Activated naive CD8-positive, alpha-beta T cell treated with anti-CD3 and anti-CD28 coated beads, Interleukin-2, amount 10 ng/mL, durations not matched to agents 7 days and 5 days (primary cell): ENCODE measurements at places on chromosomes 13 and 19.

GRCh38 chr13:85659493-85659892 is 139.7 kb downstream of the SLITRK6 start:
- DNase-seq, result no peak

DNA sequence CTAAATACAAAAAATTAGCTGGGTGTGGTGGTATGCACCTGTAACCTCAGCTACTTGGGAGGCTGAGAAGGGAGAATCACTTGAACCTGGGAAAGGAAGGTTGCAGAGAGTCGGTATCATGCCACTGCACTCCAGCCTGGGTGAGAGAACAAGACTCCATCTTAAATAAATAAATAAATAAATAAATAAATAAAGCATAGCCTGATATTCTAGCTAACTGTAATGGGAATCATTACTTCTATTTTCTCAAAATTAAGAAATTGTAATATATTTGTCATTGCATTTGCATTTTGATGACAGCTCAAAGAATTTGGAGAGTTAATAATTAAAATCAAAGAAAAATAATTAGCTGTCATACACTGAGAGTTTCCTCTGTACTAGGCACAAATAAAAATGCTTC is 561.1 kb downstream of the EFNB2 start:
- DNase-seq, result no peak

- no peak for DNase-seq
Observed at GRCh38 chr19:55079400-55080038, 3.9 kb downstream of the EPS8L1 start.

DNA sequence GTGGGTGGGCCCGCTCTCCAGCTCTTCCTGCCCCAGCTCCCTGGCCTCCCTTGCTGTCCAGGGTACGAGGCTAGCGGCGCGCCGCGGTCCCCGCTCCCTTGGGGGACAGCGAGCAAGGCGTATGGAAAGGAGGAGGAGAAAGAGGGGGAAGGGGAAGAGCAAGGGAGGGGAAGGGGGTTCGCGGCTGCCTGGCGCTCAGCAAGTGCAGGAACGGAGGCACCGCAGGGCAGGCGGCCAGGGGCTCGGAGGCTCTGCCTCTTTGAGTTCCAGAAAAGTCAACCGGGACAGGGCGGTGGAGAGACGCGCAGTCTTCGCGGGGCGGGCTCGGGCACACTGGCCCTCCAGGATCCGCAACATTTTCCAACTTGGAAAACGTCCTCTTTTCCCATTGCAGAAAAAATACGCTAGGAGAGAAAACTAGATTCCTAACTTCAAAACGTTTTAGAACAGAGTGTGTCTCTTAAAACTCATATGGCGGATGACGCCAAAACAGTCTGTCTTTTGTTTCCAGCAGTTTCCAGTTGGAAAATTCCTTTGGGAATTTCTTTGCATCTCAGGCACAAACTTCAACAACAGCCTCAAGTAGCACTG is 23.1 kb upstream of the TNFRSF19 start:
- no peak for DNase-seq

DNA sequence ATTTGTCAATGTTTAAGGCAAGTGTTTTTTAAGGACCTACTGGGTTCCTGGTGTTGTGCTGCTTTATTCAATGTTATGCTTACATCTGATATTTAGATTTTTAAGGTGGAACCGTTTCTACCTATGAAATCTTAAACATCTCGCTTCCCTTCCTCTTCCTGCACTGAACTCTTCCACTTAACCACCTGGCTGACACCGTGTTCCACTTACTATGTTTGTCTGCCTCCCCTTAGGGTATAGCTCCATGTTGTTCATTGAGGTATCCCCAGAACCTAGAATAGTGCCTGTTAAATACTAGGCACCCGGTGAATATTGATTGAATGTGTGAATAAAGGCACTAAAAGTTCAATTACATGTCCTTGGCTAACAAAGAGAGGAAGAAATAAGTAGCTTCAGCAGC is 104.9 kb downstream of the RNF17 start:
- DNase-seq, result no peak

DNA sequence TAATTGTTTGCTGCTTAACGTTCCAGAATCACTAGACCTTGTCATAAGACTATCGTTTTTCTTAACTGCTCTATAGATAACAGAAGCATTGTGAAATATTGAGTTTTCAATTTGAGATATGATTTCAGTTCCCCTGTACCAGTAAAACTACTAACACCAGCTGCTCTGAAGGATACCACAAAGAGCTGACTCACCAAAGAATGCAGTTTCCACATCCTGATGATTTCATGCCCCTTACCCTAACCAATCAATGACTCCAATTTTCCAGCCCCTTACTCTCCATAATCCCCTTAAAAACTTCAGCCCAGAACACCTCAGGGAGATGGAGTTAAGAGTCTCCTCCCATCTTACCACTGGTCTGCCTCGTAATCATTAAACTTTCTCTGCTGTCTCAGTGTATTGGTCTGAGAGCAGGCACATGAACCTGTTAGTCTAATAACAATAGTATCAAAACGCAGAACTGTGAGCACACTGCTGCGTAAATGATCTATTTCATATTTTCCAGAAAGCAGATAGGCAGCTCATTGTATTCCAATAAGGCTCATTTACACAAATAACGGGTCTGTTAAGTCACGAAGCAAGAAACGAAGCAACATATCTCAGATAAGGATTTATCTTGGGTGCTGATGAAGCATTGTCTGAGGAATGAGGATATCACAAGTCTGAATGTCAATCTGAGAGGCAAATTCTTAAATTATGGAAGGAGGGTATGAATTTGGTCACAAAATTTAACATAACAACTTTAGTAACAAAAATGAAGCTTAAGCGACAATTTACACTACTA is 14.1 kb upstream of the CCNA1 start:
- DNase-seq, result no peak

DNA sequence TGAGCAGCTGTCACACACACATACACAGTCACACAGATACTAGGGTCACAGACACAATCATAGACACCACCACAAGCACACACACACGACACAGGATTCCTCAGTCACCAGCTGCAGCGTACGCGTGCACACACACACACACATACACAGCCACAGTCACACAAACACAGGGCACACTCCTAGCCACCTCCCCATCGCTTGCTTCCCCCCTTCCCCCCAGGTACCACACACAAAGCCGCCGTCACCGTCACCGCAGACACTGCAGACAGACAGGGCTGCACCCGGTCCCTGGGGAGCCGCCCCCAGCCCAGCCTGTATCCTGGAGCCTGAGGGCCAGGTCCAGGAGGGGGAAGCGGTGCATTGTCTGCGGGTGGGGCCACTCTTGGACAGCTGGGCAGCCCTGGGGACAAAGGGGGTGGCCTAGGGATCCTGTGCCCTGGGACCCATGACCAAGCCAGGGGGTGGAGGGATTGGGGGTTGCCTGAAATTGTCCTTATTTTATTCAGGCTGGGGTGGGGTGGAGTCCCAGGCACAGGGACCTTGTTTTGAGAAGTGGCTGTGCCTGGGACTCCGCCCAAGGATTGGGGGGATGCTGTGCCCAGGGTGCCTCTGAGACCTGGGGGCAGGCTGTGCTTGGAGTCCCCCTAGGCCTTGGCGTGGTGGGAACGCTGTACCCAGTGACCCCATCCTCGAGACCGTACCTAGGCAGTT is 957 bp downstream of the NUMBL start:
- no peak for DNase-seq
